Stromal cell of bone marrow (primary cell): ENCODE measurements at places on chromosomes 6 and 20.

GRCh38 chr20:33609504-33609903, 52.6 kb upstream of the C20orf144 start:
- DNase-seq: no peak

DNA sequence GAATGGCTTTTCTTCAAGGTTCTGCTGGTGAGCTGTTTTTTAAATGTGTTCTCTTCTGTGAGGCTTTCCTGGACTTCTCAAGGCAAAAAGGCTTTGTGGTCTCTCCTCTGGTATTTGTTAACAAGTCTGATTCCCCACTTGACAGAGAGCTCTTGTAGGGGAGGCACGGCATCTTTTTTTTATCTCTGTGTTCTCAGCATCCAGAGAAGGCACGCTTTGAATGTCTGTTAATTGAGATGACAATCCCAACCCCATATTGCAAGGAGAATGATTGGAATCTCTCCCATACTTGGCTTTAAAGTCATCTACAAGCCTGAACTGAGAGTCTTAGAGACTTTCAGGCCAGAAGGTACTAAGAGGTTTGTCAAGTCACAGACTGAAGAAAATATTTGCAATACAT, 22.6 kb downstream of the EDN1 start:
- no peak for DNase-seq

GRCh38 chr6:110951008-110951407, 7.5 kb upstream of the GTF3C6 start:
- no peak for DNase-seq

DNA sequence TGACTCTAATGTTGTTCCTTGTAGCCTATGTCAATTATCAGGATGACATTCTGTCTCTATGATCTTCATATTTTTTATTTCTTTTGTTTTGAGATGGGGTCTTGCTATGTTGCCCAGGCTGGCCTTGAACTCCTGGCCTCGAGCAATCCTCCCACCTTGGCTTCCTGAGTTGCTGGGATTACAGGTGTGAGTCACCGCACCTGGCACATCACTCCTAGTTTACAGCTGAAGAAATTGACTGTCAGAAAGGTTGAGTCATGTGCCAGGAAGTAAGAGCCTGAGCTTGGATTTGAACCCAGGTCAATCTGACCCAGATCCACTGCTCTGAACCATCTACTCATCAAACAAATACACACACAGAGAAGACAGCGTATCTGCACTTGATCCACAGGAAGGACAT, 14.4 kb downstream of the PPP1R3G start:
- no peak for DNase-seq

- DNase-seq: no peak
These were observed 67.1 kb downstream of the FYN start for GRCh38 chr6:111806165-111806547.

DNA sequence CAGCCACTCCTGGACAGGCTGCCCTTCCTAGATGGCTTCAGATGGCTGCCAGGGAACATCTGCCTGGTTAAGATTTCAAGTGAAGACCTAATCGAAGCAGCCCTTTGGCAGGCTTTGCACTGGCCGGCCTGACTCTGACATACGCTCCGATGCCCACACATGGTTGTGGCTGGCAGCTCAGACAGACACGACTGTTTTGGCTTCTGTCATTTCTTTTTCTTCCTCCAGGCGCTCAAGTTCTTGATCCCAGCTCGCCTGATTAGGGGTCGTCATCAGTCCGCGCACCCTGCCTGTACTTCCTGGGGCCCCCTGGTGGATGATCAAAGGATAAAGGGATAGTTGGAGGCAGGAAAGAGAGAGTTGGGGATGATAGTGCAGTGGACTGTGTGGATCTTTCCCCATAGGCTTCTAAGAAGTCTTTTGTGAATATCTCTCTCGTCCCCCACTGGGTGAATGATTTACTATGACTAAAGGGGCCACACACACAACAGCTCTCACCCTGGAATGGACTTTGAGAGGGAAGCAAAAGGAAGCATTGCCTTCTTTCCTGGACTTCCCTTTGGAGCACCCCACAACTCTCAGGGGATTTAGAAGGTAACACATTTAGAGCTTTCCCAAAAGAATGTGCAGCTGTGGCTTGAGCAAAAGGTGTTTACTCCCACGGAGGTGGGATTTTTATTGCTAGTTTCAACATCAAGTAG, 21.4 kb upstream of the TRAM2 start:
- no peak for DNase-seq

DNA sequence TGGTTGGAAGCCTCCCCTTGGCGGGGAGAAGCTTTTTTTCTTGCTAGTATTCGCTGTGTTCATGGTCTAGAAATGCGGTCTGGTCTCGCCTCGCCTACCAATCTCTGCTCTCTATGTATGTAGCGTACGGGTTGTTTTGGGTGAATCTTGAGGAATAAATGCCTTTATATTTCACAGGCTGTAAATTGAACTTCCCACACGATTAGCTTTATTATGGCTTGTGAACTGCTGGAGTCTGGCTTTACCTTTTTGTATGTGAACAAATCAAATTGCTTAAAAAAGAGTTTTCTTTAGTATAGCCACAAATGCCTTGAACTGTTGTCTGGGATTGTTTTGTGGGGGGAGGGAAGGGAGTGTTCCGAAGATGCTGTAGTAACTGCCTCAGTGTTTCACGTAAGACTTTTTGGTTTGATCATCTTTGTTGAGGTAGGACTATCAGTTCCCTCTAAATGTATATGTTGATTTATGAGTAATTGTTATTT, 2.2 kb downstream of the INSM1 start:
- DNase-seq: no peak

- no peak for DNase-seq
These were observed 38.5 kb downstream of the DST start for GRCh38 chr6:56604186-56604585.

DNA sequence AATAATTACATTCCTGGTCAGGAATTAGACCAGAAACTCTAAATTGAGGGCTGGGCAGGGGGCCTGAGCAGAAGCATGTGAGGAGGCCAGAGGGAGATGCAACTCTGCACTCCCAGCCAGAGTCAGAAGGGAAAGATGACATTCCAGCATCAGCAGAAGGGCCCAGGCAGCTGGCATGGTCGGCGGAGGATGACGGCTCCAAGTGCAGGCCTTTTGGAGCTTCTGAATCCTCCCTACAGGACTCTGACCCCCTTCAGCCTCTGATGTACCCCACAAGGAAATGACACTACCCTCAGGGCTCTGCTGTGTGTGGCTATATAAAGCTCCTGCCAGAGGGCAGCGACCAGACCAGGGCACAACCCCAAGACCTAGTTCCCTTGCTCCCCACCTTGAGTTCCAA, 1.9 kb downstream of the LRFN2 start:
- DNase-seq: no peak

DNA sequence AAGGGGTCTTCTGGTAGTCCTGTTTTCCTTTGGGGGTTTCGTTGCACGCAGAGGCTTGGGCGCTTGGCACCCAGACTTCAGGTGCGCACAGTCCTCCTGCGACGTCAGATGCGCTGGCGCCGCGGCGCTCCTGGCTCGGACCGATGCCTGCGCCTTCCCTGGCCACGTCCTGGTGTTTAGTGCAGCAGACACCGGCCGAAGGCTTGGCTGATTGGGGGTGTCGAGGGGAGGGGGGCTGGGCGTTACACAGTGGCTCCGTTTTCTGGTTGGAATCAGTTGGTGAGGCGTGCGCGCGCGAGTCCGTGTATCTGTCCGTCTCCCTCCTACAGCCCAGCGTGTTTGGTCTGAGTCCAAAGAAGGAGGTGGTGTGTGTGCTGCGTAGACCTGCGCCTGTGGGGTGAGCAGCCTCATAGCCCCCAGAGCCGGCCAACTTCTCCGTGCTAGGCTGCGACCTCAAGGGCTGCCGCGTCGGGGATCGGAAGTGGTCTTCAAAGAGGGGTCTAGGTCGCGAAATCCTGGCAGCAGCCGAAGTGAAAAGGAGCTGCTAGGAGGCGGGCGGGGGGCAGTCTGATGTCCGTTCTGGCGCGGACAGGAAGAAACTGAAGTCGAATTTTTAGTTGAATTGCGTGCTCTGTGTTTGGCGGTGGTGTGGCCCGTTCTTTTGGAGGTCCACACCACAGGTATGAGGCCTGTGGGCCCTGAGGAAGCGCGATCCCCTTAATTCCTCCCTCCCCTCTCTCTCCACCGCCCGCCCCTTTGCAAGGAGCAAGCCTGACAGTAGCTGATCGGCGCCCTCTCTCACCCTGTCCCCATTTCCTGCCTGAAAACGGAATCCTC, 1.5 kb downstream of the SYNDIG1 start:
- DNase-seq: no peak

DNA sequence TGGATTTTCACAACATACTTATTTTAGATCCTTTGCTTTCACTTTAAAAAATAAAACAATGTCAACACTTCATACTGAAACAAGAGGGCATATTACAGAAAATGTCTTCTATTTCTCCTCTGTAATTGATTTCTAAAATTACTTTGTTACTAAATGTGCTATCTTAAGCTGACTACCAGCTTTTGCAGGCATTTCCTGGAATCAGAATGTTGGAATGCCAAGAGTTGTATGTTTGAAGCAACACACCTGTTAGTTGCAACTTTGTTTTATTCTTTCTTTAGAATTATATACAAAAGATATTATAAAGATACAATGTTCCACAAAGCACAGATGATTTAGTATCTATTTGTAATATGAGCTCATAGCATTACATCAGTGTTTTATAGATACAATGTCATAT, 62.5 kb upstream of the TMEM170B start:
- DNase-seq: no peak

GRCh38 chr6:125267806-125268523, 33.8 kb downstream of the HDDC2 start:
- DNase-seq: no peak

DNA sequence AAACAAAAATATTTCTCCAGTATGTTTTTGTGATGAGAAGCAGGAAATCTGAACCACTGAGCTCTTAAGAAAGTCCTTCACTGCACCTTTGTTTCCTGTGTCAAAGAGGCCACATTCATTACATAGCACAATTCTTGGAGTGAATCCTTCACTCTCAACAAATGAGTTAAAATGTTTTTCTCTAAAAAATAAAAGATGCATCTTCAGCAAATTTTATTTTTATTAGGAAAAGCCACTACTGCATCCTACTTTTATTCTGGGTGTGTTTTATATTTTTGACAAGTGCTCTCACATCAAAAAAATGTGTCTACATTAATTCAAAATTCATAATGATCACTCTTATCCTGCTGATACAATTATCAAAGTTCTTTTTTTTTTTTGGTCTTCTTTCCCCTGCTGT, 76.3 kb downstream of the PLCB4 start:
- no peak for DNase-seq

GRCh38 chr6:48397887-48398286, 286.9 kb upstream of the PTCHD4 start:
- no peak for DNase-seq

- no peak for DNase-seq
These were observed 43.0 kb upstream of the CCND3 start for GRCh38 chr6:41984623-41985022.
